ENCODE measurements at places on chromosomes 5 and 9.

DNA sequence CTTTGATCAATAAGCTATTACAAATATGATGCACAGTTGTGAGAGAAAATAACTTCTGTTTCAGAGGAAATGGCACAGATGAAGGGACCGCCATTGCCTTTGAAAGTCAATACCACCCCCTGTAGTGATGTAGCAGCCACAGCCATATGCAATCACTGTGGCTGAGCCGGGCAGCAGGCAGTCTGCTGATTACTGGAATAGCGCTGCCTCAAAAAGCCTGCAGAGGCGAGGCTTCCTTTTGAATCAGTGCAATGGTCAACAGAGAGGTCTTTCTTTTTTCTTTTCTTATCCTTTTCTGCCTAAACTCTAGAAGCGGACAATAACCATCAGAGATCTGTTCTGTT is 265.1 kb upstream of the TAS2R1 start:
- no peak for DNase-seq

- no peak for DNase-seq
These were observed 2.0 kb downstream of the TENT4A start for GRCh38 chr5:6715271-6715670.

GRCh38 chr9:84917366-84918070 is 248.0 kb downstream of the NTRK2 start:
- DNase-seq, result no peak

GRCh38 chr9:97096793-97097192 is 57.9 kb upstream of the CTSV start:
- no peak for DNase-seq

Measured in CD4-positive, alpha-beta T cell treated with Interleukin-15 for 4 hours (primary cell).